ENCODE measurements at places on chromosomes 7 and 10.
A peak's percentile ranks its signal among the peaks of the same experiment; 100 is the strongest.

DNA sequence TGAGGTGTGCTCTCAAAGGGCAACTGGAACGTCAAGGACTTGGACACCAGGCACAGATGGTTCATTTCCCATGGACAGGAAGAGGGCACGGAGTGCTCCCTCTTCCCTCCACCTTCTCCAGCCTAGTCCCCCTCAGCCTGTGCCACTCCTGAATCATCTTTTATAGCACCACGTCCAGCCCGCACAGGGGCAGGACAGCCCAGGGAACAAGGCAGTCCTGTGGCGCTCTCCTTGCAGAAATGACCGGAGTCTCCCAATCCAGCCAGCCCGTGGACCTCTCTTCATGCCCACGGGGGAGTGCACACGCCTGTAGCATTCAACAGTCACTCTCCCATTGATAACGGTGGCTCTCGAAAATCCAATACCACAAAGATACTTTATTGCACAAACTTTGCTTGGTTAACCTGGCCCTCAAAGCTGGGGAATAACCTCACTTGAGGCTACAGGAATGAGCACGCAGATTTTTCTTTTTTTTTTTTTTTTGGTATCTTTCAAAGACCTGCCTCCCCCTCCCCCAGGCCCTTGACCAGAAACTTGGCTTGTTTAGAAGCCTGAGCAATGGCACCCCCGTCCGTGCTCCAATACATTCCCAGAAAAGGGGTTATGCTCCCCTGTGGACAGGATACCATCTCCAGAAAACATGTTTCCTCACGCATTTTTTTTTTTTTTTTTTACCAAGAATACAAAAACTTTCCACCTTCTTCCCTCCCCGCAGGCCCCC is 733 bp downstream of the PRKCQ start:
- peak; percentile 46 for DNase-seq

GRCh38 chr7:70694971-70695794 is 436.8 kb upstream of the GALNT17 start:
- DNase-seq = no peak

DNA sequence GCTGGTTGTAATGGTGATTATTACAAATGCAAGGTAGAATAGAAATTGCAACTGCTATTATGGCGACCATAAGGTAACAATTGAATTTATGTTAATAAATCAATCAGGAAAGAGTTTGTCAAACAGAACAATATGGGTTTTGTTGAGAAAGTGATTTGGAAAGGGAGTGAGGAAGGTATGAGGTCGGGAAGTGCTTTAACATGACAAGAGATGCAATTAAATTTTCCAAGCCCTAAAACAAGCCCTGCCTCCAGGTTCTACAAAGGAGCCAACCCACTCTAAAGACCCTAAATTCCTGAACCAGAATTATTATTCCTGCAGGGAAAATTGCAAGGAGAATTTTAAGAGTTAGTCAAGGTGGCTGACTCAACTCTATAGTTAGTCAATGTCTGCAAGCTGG is 363.7 kb downstream of the BMPER start:
- DNase-seq = no peak

- DNase-seq = no peak
Measured at GRCh38 chr10:10492420-10492819, 525.3 kb upstream of the CELF2 start.

- no peak for DNase-seq
Measured at GRCh38 chr10:91022924-91023699, 102.2 kb upstream of the ANKRD1 start.

All from CD4-positive, alpha-beta T cell treated with Interleukin-6 at 100 ng/mL for 8 hours (primary cell).